ENCODE measurements at places on chromosomes 12 and 14.

DNA sequence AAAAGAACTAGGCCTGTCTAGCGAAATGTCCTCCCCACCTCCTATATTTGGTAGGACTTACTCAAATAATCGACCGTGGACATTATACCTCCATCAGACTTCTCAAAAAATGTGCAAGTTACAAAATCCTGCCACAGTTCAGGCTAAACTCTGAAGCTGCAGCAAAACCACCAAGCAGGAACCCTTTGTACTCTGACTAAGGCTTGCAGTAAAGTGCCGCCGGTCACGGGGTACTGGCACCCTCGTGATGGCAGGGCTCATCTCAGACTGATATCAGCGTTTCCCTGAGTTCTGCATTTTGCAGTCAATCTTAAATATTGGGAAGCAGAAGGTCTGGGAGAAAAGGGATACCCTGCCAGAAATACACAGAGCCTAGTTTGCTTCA is 17.1 kb downstream of the SLC11A2 start:
- DNase-seq = no peak

DNA sequence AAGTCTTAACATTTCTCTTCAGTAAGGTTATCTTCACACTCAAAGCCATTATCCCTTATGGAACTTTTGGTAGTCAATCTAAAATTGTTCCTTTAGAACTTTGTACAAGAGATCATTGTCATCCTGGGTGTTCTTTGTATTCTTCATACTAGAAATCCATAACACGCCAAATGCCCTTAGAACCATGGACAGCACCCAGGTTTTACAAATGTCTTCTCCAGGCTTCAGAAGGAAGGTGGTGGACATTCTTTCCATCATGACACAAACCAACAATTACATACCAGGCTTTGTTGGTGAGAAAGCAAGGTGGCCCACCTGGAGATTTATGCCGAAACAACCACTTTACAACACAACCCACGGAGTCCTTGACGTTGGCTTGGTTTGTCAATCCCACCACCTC is 365.6 kb upstream of the TBX3 start:
- DNase-seq = no peak

DNA sequence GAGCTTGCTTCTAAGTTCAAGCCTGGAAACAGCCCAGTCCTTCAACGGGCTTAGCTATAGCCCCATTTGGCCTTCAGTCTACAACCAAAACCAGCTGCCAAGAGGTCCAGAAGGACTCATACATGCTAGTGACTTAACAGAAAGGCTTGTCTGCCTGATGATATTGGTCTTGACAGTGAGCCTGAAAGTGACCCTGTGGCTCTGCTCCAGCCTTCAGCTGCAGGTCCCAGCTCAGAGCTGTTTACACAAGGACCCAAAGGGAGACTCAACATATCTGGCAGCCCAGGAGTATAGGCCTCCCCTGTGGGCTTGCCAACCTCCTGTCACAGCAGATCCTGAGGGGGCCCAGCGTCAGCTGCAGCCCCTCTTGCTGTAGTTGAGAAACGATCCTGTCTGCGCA is 27.5 kb downstream of the COX16 start:
- DNase-seq = no peak

GRCh38 chr14:71143381-71144290 is 236.4 kb downstream of the PCNX1 start:
- peak; percentile 16 for DNase-seq

- no peak for DNase-seq
Measured at GRCh38 chr14:70139384-70139783, 49.4 kb downstream of the SLC8A3 start.

- peak; percentile 23 for DNase-seq
Measured at GRCh38 chr12:46265734-46266133, 3.1 kb downstream of the SLC38A1 start.

DNA sequence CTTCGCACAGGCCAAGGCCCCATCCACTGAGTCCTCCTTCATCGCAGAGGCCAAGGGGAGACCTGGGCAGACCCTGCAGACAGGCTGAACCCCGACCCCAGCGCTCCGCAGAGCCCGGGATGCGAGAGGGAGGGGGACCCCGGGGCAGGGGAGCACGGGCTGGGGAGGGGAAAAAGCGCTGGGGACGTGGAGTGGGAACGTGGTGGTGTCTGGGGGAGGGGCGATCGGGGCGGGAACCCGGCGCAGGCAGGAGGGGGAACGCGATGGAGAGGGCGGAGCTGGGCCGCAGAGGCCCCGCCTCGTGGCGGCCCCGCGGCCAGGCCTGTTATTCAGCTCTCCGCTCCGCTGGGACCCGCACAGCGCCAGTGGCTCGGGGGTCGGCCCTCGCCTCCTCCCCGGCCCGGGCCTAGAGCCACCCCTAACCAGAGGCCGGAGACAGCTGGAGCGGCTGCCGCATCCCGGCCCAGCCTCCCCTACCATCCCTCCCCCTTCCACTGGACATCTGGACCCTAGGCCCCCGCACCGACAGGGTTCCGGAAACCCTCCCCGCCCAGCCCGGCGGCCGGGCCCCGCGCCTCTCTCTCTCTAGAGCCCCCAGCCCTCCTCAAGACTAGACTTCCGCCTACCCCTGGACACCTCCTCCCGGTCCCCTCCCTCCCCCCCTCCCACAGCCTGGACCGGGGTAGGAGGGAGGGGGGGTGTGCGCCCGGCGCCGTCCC is at the start of gene ARHGEF25:
TSS of gene ARHGEF25 (plus strand) at position 328 of the 719 bp plus-strand sequence. CDS start 460 bp downstream, outside the sequence.
- DNase-seq = no peak

DNA sequence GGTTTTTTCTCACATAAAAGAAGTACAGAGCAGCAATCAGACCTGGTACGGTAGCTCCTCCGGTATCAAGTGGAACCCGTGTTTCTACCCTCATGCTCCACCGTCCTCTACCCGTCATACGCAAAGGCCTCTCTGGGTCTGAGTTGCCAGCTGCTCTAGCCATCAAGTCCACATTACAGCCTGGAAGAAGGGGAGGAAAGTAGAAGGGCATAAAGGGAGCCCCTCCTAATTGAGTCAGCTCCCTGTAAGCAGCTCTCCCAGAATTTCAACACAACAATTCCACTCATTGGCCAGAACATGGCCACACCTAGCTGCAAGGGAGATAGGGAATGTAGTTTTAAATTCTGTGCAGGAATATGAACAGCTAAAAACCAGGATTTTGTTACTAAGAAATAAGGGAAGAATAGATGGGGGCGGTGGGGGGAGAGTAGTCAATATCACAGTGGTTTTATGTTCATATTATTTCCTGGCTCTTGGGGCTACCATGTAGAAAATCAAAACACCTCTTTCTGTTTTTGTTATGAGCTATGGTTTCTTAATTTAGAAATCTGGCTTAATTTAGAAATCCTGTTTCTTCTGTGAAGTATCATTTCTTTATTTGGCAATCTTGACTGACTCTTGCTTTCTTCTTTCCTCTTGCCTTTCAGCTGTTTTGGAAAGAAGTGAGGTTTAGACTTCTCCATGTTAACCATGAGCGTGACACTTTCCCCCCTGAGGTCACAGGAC is 103.9 kb downstream of the AKAP6 start:
- DNase-seq = no peak

- no peak for DNase-seq
Measured at GRCh38 chr12:91057368-91058165, at the start of gene KERA. Gene KERA (minus strand): TSS chr12:91058024. CDS start chr12:91056281, 1,743 bp downstream.

- DNase-seq = no peak
Measured at GRCh38 chr12:64675795-64676194, 65.5 kb downstream of the RASSF3 start.

DNA sequence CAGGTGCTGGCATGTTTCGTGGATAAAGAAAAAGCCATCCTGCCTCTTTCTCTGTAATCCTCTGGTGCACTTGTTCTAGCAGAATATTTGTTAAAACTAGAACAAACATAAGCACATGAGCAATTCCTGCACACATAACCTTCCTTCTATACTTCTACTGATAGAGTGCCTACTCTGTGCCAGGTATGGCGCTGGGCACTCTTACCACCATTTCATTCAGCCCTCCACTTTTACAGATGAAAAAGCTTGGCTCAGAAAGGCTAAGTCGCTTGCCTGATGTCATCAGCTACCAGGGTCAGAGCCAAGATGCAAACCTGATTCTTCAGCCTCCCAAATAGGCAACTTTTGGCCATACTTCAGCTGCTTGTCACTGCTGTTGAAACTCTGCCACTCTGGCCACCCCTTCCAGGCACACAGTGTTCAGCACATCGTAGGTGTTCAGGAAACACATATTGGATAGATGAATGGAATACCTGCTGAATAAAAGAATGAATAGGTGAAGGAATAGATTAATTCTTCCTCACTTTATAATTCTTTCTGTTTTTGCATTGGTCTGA is 10.0 kb upstream of the C14orf132 start:
- DNase-seq = no peak

DNA sequence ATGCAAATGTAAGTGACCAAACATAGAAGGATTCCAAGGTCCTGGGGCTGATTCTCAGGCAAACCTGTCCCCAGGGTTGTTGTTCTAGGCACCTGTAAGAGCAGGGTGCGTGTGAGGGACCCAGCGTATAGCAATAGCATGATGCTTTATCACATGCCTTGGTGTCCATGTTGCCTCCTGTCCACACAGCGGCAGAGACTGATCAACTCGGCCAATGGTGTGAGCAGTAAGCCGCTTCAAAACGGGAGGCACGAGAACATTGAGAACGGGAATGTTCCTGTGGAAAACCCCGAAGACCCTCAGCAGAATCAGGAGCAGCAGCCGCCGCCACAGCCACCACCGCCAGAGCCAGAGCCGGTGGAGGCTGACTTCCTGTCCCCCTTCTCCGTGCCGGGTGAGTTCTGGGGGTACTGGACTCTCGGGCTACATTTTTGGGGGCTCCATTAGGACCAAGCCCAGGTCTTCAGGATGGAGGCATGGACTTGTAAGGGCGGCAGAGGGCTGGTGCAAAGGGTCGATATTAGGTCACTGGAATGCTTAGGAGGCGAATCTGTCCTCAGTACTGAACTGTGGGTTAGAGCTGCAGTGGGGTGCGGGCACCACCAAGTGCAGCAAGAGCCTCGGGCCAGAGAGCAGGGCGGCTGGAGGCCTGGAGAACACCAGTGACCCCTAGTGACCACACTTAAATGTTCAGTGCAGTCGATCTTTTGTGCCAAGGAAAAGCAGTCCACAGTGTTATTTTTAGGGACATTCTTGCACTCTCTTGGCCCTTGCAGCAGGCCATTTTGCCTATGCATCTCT is 57.2 kb upstream of the RIN3 start:
- peak; percentile 77 for DNase-seq

GRCh38 chr12:4505376-4505986 is 33.2 kb upstream of the RAD51AP1 start:
- no peak for DNase-seq

- DNase-seq = no peak
Measured at GRCh38 chr12:101592921-101593320, 1.9 kb upstream of the MYBPC1 start.

DNA sequence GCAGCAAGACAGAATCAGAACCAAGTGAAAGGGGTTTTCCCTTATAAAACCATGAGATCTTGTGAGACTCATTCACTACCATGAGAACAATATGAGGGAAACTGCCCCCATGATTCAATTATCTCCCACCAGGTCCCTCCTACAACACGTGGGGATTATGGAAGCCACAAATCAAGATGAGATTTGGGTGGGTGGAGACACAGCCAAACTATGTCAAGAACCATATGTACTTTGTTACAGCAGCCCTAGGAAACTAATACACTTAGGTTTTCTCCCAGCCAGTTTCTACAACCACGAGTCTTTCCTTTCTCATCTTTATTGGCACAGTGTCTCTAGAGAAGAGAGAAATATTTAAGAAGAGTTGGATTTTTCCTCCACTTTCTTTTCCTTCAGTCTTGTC is 72.6 kb downstream of the BTG1 start:
- DNase-seq = no peak

GRCh38 chr14:78785265-78785664 is 615.1 kb downstream of the NRXN3 start:
- DNase-seq = no peak

GRCh38 chr14:54257424-54257823 is 139.4 kb upstream of the CDKN3 start:
- no peak for DNase-seq

- DNase-seq = no peak
Measured at GRCh38 chr12:41120211-41120610, 67.9 kb upstream of the PDZRN4 start.

Data from RKO (cell line).